ENCODE measurements at places on chromosomes 16 and 17.

GRCh38 chr17:56830726-56831368 lies 2.9 kb downstream of the C17orf67 start:
- no peak for DNase-seq

DNA sequence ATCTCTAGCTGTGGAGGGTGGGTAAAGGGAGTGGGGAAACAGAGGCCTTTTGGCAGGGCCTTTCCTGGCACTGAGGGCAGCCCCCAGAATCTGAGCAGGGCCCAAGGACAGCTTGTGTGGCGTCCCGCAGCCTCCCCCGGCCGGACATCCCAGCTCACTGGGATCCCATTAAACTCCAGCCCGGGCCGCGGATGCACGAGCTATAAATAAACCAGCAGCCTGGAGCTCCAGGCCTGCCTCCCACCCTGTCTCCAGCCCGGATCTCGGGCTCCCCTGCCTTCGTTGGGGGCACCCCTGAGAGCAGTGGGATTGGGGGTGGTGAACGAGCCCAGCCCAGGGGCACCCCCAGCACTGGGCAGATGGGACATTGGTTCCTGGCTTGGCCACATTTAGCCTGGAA lies 13.8 kb upstream of the AATK start:
- no peak for DNase-seq

- no peak for DNase-seq
These were observed 5.2 kb downstream of the CACNA1G start for GRCh38 chr17:50565402-50566350.

- DNase-seq, result no peak
These were observed 50.0 kb downstream of the SOCS1 start for GRCh38 chr16:11205754-11206581.

- no peak for DNase-seq
These were observed 22.1 kb downstream of the CIBAR2 start for GRCh38 chr16:85090181-85090580.
